ENCODE measurements at places on chromosomes 4 and X. TPM values are rescaled to one million over a fixed set of nuclear protein-coding genes. Genes with fewer than 3 reads are reported as not detected.

- H3K4me3 ChIP-seq, result no peak overlapping the region
- H3K27me3 ChIP-seq, result peaks cover 2% of the 10 kb centered on the region
- H3K27ac ChIP-seq, result no peak overlapping the region
Measured at GRCh38 chrX:119734897-119735339, 23.5 kb upstream of the SOWAHD start.

GRCh38 chrX:19578956-19579355 lies 63.6 kb upstream of the MAP3K15 start:
- no peak overlapping the region for H3K4me3 ChIP-seq
- no peaks in the 10 kb centered on the region for H3K4me1 ChIP-seq
- no peak for DNase-seq
- H3K27ac ChIP-seq, result no peak overlapping the region

OPHN1 gene
- 0.10 TPM for total RNA-seq

GRCh38 chr4:40150932-40151331 lies 45.9 kb upstream of the RHOH start:
- H3K4me3 ChIP-seq, result no peak overlapping the region
- no peak for DNase-seq
- peaks cover 36% of the 10 kb centered on the region for H3K4me1 ChIP-seq
- H3K27ac ChIP-seq, result no peak overlapping the region
- H3K36me3 ChIP-seq, result peaks cover 55% of the 10 kb centered on the region

PLAC1 gene
- total RNA-seq, result not detected

DNA sequence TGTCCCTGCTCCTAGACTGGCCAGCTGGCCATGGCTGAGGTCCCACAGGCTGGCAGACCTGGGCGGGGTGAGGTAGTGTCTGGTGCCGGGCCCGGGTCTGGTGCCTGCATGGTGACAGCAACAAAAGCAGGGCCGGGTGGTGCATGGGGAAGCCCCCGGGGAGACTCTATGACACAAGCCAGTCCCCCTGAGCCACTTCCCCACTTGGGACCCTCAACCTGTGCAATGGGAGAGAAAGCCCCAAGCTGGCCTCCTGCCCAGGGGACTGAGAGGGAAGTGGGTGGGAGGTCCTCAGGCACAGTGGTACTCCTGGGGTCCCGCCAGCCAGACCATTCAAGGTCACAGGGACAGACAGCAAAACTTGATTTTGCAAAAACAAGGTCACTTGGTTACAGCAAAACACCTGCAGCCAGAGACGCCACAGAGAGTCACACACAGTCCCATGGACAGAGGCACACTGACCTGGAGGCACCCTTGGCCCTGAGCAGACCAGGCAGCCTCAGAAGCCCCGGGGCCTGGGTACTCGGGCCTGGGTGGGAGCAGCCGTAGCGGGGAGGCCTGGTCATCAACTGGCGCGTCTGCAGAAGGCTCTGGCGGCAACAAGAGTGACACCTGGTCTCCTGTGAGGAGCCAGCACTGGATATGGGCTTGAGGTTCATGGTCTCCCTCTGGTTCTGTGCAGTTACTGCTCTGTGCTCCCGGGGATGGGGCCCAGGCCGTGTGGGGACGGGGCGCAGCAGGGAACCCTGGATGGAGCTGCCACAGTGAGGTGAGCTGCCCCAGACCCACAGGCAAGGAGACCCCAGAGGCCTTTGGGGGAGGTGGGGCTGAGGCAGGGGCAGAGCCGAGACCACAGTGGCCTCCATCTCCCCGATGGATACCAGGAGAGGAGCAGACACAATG lies 60.6 kb downstream of the HTRA3 start:
- no peak overlapping the region for H3K4me3 ChIP-seq
- H3K27me3 ChIP-seq, result no peaks in the 10 kb centered on the region
- no peaks in the 10 kb centered on the region for H3K36me3 ChIP-seq
- H3K4me1 ChIP-seq, result no peaks in the 10 kb centered on the region
- H3K27ac ChIP-seq, result no peak overlapping the region
- no peak for DNase-seq

DNA sequence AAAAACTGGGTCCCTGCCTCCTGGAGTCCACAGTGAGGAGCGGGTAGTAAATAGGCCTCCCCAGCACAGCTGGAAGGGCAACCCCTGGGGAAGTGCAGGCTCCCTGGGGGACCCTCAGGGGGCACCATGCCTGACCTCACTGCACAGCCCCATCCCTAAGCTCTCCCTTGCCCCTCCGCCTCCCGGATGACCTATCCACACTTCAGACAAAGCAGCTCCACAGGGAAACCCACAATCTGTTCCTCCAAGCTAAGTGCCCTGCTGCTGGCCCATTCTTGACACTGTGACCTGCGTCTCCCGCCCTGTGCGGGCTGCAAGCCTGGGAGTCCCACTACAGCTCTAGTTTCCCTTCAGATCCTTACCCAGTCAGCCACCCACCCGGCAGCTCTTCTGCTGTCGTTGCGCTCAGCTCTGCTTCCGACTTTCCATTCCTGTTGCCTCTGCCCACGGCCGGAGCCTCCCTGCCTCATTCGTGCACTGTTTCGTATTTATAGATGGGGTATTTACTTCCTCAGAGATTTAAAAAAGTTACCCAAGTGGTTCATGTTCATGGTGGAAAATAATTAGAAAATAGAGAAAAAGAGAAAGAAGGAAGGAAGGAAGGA lies 47.0 kb upstream of the STOX2 start:
- H3K36me3 ChIP-seq, result no peaks in the 10 kb centered on the region
- H3K27me3 ChIP-seq, result no peaks in the 10 kb centered on the region
- no peak overlapping the region for H3K27ac ChIP-seq
- no peak for DNase-seq

DNA sequence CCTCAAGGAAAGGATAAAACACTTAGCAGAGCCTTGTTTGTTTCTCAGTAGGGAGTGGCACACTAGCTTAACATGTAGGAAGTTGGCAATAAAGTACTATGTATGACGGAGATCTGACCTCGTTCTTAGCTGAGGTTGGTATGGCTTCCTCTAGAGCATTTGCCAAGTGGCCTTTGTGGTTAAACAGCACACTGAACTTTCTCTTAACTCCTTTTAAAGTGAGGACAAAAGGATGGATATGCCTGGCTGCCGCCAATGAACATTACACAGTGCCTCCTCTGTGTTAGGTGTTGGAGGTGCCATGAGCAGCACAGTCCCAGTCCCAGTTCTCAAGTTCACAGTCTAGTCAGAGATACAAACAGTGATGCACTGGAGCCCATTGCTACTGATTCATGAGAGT lies 54.4 kb downstream of the VGLL1 start:
- H3K4me3 ChIP-seq, result peak overlapping the region; percentile 17
- DNase-seq, result peak; percentile 40
- H3K36me3 ChIP-seq, result peaks cover 2% of the 10 kb centered on the region
- peak overlapping the region; percentile 97 for H3K27ac ChIP-seq
- H3K27me3 ChIP-seq, result no peaks in the 10 kb centered on the region

DNA sequence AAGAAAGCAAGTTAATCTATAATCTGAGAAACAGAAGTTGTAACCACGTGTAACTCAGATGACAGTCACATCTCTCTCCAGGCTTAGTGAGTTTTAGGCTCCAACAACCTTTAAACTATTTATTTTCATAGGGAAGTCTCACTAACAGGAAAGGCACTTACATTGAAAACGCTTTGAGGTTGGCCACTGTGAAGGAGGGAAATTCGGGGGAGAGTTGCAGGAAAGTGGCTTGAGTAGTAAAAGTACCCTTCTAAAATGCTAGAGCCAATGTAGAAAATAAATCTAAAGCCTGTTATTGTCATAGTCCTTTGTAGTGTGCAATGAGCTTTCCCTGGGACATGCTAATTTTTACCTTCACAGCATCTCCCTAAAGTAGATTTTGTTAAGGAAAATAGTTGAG lies 995 bp upstream of the NFXL1 start:
- peak overlapping the region; percentile 97 for H3K4me3 ChIP-seq
- peaks cover 32% of the 10 kb centered on the region for H3K4me1 ChIP-seq
- DNase-seq, result no peak
- peaks cover 2% of the 10 kb centered on the region for H3K27me3 ChIP-seq
- H3K27ac ChIP-seq, result no peak overlapping the region

DNA sequence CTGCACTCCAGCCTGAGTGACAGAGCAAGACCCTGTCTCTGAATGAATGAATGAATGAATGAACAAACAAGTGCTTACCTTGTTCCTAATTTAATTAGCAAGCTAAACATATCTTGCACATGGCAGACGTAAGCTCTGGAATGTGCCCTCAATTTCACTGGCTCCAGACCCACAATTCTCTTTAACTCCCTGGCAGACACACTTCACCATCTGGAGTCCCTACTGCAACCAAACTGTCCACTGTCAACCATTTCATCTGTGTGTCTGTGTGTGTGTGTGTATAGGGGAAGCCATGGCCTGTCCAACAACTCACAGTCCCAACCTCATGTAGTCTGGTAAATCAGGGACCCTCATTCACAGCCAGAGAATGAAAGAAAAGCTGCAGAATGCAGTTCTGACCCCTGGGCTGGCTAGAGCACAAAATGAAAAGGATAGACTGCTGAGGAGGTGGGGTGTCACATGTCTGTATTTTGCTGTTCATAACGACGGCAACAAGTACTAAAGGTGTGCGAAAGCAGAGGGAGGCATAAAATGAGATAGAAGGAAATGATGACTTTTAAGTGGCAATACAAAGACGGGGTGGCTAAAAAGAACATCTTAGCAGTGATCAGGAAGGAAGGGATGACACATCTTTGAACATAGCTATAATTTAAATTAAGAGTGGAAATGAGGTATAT lies 114.1 kb downstream of the TSPAN5 start:
- H3K4me3 ChIP-seq, result no peak overlapping the region
- no peaks in the 10 kb centered on the region for H3K36me3 ChIP-seq
- DNase-seq, result no peak
- no peaks in the 10 kb centered on the region for H3K27me3 ChIP-seq
- peaks cover 16% of the 10 kb centered on the region for H3K4me1 ChIP-seq
- peak overlapping the region; percentile 47 for H3K27ac ChIP-seq

ATP2B3 gene
- 0.05 TPM for total RNA-seq

GRCh38 chr4:166315721-166316467 lies 442.9 kb downstream of the TLL1 start:
- H3K4me3 ChIP-seq, result no peak overlapping the region
- no peak for DNase-seq
- no peaks in the 10 kb centered on the region for H3K27me3 ChIP-seq

CT45A10 gene
- total RNA-seq, result not detected

TMEM47 gene
- total RNA-seq, result not detected

DNA sequence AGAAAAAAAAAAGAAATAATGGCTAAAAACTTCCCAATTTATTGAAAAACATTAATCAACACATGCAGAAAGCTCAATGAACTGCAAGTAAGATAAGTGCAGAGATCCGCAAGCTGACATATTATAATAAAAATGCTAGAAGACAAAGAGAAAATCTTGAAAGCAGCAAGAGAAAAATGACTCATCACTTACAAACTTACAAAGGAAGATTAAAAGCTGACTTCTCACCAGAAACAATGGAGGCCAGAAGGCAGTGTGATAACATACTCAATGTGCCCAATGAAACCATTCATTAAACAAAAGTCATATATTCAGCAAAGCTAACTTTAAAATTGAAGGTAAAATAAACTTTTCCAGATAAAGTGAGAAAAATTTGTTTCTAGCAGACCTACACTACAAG lies 7.3 kb upstream of the BRWD3 start:
- peaks cover 6% of the 10 kb centered on the region for H3K4me1 ChIP-seq
- no peaks in the 10 kb centered on the region for H3K36me3 ChIP-seq
- no peak overlapping the region for H3K4me3 ChIP-seq
- no peaks in the 10 kb centered on the region for H3K27me3 ChIP-seq

- H3K36me3 ChIP-seq, result no peaks in the 10 kb centered on the region
- H3K4me3 ChIP-seq, result no peak overlapping the region
- peaks cover 3% of the 10 kb centered on the region for H3K27me3 ChIP-seq
- H3K27ac ChIP-seq, result no peak overlapping the region
- no peaks in the 10 kb centered on the region for H3K4me1 ChIP-seq
Measured at GRCh38 chr4:176387571-176387970, 67.8 kb downstream of the SPCS3 start.

SPANXA2 gene
- not detected for total RNA-seq

DNA sequence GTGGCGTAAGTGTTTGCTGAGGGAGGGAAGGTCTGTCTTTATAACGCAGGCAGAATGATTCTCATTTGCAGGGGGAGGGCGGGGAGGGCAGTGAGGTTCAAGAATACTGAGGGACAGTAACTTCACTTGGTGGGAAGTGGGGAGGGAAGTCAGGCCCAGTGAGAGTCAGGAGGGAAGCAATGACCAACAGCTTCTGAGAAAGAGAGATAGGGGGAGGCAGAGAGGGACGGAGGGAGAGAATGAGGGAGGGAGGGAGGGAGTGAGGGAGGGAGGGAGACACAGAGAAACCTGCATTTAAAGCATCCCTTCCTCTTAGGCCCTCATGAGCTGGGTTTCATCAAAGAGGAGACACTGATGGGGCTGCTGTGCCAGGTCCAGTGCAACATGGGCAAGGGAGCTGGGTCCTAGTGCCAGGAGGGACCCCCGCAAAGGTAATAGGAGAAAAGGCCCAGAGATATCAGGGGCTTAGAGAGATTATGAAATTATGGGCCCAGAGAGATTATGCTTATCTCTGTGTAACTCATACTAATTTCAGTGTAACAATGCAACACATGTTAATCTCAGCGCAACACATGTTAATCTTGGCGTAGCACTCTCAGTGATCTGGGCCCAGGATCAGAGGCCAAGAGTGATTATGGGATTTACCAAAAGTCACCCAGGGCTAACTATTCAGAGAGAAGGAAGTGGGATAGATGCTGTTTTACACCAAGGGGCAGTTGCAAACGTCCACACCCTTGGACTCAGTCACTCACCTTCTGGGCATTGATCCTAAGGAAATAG lies 112.1 kb downstream of the DRD5 start:
- no peak overlapping the region for H3K4me3 ChIP-seq
- no peak for DNase-seq
- H3K36me3 ChIP-seq, result no peaks in the 10 kb centered on the region
- H3K27me3 ChIP-seq, result peaks cover 9% of the 10 kb centered on the region
- no peaks in the 10 kb centered on the region for H3K4me1 ChIP-seq

LUZP4 gene
- total RNA-seq, result not detected

- H3K4me3 ChIP-seq, result no peak overlapping the region
- H3K27ac ChIP-seq, result no peak overlapping the region
- no peaks in the 10 kb centered on the region for H3K4me1 ChIP-seq
- no peaks in the 10 kb centered on the region for H3K36me3 ChIP-seq
- H3K27me3 ChIP-seq, result no peaks in the 10 kb centered on the region
Measured at GRCh38 chr4:175411251-175411650, 400.8 kb downstream of the GPM6A start.

- H3K27me3 ChIP-seq, result no peaks in the 10 kb centered on the region
- no peak for DNase-seq
- H3K36me3 ChIP-seq, result no peaks in the 10 kb centered on the region
- no peak overlapping the region for H3K4me3 ChIP-seq
- no peaks in the 10 kb centered on the region for H3K4me1 ChIP-seq
Measured at GRCh38 chr4:165716472-165716871, 156.6 kb upstream of the TLL1 start.

DNA sequence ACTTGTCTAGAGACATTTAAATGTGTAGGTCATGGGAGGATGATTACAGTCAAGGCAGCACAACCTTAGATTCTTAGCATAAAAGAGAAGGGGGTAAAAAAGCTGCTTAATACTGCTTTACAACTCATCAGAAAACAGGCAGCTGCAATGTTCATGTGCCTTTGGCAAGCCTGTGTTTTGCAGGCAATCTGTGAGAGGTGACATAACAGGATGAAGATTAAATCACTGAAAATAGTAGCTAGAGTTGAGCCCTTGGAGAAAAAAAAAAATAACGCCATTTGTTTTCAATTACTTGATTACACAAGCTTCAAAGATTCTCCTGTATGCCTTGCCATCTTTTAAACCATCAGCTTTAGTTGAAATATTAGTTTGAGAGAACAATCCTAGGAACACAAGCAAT lies 847.6 kb upstream of the LCORL start:
- H3K4me1 ChIP-seq, result no peaks in the 10 kb centered on the region
- no peaks in the 10 kb centered on the region for H3K36me3 ChIP-seq
- no peak overlapping the region for H3K27ac ChIP-seq
- no peaks in the 10 kb centered on the region for H3K27me3 ChIP-seq
- no peak overlapping the region for H3K4me3 ChIP-seq
- DNase-seq, result no peak

MID1IP1 gene
- 62.0 TPM for total RNA-seq
